SW480 (cell line): ENCODE measurements at places on chromosomes 11 and 22.

GRCh38 chr11:115224551-115224950, 279.7 kb downstream of the CADM1 start:
- no peak for DNase-seq

DNA sequence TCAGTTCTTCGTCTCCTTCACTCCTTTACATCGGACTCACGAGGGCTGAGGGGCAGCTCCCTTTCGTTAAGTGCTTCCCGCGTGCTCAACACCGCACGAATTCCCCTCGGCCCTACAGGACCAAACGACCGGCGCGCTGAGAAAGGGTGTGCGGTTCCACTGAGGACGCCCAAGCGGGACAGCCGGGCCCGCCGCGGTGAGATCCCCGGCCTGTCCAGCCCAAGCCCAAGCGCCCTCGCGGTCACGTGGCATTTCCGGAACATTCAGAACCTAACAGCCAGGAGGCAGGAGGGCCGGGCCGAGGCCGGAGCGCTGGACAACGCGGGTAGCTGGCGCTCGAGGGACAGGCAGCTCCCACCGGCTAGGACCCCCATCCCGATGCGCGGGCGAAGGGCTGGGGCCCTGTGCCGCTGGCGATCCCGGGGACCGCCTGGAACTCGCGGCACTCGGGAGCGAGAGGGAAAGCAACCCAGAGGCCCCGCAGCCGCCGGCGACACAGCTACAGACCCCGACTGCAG, 737 bp upstream of the STIP1 start:
- DNase-seq, result peak; percentile 83

GRCh38 chr11:83007909-83008580, 63.7 kb downstream of the RAB30 start:
- no peak for DNase-seq

DNA sequence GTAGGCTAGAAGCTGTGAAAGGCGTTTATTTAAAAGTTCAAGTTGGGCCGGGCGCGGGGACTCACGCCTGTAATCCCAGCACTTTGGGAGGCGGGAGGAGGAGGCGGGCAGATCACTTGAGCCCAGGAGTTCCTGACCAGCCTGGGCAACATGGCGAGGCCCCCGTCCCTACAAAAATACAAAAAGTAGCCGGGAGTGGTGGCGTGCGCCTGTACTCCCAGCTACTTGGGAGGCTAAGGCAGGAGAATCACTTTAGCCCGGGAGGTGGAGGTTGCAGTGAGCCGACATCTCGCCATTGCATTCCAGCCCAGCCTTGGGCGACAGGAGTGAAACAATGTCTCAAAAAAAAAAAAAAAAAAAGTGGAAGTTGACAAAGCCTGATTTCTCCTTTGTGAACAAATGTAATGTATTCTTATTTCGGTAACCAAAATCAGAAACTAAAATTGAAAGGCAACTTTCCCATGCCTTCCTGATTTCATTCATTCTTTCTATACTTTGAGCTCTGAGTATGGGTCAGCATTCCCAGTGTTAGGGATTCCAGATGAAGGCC, 825 bp downstream of the PTPMT1 start:
- peak; percentile 29 for DNase-seq

GRCh38 chr11:131833366-131833765, 463.0 kb downstream of the NTM start:
- DNase-seq, result no peak

DNA sequence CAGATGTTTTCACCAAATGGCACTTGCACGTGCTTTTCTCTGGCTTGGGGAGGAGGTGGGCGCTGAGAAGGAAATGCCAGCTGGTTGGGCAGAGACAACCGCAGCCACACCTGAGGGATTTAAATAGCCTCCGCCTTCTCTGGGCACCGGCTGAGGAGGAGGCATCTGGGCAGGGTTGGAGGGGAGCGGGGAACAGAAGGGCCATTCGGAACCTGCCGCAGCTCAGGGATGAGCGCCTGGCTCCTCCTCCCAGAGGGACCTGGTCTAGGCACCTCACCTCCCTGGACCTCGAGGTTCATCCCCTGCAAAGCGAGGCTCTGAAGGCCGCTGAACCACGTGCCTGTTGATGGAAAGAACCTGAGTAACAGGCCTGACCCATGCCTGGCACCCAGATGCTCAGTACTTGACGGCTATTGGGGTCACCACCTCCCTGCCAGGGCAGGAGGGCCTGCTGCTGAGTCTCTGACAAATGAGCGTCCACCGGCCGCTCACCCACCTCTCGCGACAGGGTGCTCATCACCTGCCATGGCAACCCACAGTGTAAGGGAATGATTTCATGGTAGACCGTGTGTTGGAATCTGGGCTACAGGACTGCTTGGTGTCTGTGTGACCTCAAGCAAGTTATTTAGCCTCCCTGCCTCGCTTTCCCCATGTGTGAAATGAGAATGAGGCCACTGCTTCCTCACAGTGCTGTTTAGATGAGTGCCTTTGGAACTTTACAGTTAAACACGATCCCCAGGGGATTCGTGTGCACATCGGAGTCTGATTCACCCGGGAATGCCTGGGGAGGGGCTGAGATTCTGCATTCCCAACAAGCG, 2.0 kb upstream of the KDELR3 start:
- peak; percentile 52 for DNase-seq

- no peak for DNase-seq
Observed at GRCh38 chr11:36281850-36282249, 7.4 kb downstream of the COMMD9 start.

GRCh38 chr22:19604711-19605268, 80.6 kb upstream of the CLDN5 start:
- no peak for DNase-seq

GRCh38 chr11:41051919-41052635, 407.4 kb downstream of the LRRC4C start:
- no peak for DNase-seq

DNA sequence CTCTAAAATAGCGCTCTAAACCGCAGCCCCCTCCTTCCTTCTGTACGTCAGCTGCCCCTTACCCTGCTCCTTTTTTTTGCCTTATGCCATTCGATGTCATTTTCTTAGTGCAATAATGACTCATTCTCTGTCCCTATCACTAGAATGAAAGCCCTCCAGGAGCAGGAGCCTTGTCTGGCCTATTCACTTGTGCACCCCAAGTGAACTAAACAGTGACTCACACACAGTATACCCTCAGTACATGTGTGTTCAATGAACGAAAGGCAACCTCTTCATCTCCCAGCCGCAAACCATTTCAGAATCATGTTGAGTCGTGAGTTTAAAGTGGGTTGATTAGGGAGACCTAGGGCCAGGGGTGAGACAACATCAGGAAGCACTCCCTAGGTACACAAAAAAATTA, 50.7 kb upstream of the SPATA19 start:
- peak; percentile 17 for DNase-seq

DNA sequence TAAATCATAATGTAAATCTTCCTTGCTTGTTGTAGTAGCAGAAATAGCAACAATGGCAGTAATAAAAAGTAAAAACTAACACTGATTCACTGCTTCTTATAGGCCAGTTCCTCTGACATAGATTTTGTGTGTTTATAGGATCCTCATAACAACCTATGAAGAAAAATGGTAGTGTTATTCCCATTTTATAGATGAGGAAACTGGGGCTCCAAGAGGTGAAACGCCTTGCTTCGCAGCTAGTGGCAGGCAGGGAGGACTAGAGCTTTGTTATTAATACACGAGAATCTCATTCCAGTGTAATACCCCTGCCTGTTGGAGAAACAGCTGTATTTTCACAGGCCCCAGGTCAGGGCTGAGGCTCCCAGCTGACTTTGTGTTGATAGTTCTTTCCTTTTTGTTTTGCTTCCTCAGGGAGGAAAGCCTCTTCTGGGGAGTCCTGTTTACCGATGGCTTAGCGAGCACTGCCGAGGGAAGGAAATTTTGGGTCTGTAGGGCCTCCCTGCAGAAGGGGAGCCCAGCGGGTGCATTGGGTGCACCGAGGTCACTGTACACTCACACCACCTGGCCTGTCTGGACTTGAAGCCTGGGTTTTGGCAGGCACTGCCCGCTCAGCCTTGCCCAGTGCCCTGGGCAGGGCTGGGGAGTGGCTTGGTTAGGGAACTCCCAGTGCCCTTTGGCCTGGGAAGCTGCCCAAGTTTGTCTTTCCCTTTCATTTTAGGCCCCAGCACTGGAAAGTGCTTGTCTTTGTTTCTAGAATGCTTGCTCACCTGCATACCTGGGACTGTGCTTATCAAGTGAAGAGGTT, 13.5 kb downstream of the KIAA1671 start:
- DNase-seq, result peak; percentile 40

GRCh38 chr22:43878831-43879550, 12.8 kb downstream of the PNPLA5 start:
- DNase-seq, result no peak

- DNase-seq, result no peak
Observed at GRCh38 chr22:29469755-29470154, 10.3 kb upstream of the NEFH start.

- no peak for DNase-seq
Observed at GRCh38 chr22:49569286-49570031, 258.2 kb downstream of the BRD1 start.

DNA sequence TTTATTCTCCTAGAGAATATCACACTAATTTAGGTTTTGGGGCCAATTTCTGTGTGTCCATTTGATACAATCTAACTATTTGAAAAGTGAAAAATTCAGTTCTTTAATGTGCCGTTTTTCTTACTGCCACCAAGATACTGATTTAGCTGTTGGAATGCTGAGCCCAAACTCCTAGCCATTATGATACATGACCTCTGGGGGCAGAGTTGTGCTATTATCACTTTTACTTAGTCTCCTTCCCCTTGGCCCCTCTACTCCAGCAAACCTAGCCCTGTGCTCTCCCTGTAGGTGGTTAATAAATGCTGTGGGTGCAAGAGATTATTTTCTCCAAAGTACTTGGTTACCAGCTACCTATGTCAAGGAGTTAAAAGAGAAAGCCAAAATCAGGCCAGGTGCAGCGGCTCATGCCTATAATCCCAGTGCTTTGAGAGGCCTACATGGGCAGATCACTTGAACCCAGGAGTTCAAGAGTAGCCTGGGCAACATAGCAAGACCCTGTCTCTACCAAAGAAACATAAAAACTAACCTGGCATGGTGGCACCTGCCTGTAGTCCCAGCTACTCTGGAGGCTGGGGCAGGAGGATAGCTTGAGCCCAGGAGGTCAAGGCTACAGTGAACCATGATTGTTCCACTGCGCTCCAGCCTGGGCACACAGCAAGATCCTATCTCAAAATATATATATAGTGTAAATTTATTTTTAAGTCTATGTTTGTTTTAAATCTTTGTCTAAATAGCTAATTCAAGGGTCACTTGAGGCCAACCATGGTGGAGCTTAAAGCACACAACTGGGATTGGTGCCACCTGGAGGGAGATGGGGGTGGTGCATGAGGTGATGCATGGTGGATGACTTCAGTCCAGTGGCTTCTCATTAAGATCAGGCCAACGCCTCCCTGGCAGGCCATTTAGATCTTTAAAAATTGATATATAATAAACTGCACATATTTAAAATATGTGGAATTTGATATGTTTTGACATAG, 193.2 kb upstream of the PLET1 start:
- peak; percentile 11 for DNase-seq

DNA sequence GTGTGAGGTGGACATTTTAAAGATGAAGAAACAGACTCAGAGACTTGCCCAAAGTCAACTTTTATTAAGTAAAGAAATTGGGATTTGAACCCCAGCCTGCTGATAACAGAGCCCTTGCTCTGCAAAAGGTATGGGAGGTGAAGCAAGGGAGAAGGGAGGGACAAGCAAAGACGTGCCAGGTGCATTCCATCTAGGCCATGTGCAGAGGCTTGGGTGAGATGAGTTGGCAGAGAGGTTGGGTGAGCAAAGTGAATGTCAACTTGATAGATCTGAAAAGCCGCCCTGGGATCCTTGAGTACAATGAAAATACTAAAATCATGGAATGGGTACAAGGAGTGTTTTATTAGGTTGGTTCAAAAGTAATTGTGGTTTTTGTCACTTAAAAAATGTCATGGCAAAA, 341.3 kb downstream of the CADM1 start:
- DNase-seq, result no peak

DNA sequence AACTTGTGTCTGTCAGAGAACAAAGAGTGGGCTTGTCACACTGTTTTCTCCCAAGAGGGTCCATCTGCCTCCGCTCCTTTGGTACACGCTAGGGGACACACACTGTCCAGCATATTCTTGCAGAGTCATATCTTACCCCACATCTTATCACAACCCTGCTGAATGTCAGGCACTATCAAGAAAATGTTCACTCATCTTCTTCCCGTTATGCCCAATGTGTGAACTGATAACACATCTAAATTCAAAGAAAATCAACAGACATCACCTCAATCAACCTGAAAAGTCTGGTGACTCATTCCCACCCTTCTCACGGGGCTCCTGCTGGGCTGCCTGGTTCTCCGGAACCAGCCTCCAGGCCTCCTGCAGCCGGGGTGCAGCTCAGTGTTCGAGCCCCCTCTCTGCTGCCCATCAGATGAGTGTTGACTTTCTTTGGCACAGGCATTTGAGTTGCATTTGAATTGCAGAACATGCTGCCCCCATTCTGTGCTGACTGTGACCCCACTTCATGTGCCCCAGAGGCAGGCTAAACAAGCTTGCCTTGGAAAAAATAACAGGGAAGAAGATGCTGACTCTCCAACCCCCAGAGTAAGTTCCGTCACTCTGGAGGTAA, 19.4 kb downstream of the GRAP2 start:
- DNase-seq, result no peak

DNA sequence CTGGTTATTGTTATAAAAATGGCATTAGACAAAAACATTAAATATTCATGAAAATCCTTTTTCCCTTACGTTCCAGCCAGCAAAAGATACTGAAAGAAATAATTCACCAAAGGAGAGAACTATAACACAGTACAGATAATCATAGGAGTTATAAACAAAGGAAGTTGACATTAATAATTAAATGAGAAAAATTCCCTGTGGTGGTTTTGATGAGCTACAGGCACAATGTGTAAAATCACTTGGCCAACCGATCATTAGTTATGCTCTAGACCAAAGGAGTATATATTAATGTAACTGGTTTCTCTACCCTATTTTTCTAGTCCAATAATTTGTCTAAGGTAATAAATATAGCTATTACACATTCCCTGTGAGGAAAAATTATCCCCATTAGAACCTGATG, 534.7 kb downstream of the CNTN5 start:
- no peak for DNase-seq

GRCh38 chr22:50525858-50526107, 385 bp upstream of the SCO2 start:
- DNase-seq, result no peak

DNA sequence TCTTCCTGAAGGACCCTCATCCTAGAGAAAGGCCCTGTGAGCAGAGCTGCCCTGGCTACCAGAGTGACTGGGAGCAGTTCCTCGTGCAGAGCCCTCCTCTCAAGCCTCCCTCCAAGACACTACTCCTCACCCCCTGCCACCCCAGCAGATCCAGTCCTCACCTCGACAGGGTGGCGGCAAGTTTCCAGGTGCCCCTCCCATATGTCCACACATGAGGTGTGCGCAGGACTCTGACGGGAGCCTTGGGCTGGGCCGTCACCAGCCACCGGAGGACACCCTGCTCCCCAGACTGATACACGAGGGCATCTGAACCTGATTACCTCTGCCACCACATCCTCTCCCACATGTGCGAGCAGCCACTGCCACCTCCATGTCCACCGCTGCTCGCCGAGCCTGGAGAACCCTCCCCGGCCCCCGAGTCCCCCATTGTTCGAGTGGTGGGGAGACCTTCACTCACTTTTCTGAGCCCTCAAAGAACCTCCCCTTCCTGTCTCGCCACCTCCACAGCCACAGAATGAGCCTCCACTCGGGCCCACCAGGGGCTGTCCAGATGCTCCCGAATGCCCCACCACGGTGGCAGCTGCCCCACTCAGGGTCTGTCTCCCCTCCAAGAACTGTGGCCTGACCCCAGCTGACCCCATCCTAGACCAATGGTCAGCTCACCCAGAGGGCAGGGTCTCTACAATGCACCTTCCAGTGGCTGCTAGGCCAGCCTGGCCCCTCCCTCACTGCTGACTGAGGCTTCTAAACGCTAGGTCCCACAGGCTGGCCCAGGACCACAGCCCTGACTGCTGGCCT, 62.5 kb downstream of the DGCR2 start:
- no peak for DNase-seq

- no peak for DNase-seq
Observed at GRCh38 chr11:65066805-65067291, 8.5 kb upstream of the NAALADL1 start.
